ENCODE measurements at places on chromosomes 6 and 20. TPM values are rescaled to one million over a fixed set of nuclear protein-coding genes. Genes with fewer than 3 reads are reported as not detected.

- no peak for DNase-seq
These were observed 3.9 kb upstream of the PRDM13 start for GRCh38 chr6:99602520-99603420.

DNA sequence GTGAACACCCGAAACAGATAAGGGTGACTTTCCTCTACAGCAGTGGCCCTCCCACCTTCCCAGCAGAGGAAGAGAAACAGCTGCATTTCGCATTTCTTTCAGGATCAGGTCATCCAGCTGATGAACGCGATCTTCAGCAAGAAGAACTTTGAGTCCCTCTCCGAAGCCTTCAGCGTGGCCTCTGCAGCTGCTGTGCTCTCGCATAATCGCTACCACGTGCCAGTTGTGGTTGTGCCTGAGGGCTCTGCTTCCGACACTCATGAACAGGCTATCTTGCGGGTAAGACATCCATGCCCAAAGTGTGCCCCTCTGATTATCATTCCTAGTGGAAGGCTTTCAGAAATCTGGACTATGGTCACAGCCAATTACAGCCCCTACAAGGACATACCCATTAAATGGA is 27.8 kb upstream of the MROH8 start:
- DNase-seq: no peak

GRCh38 chr6:87078983-87079616 is 15.8 kb downstream of the CGA start:
- DNase-seq: no peak

DNA sequence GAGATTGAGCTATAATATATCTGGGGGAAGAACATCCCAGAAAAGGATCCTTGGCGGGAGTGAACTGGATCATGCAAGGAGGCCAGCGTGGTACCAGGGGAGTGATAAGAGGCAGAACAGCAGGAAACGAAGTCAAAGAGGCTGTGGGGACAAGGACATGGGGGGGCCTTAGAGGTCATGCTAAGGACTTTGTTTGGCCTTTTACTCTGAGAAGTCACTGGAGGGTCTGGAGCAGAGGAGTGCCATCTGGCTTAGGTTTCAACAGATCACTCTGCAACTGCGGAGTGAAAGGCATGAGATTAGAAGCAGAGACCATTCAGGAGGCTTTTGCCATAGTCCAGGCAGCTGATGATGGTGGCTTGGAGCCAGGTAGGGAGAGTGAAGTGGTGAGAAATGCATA is 24.3 kb downstream of the MRAP2 start:
- DNase-seq: no peak

GRCh38 chr6:47729019-47729418 is 30.6 kb downstream of the ADGRF4 start:
- DNase-seq: no peak

- DNase-seq: no peak
These were observed 1085.6 kb downstream of the KHDRBS2 start for GRCh38 chr6:61200444-61200843.

- no peak for DNase-seq
These were observed 377.0 kb downstream of the CDH4 start for GRCh38 chr20:61628901-61629601.

DNA sequence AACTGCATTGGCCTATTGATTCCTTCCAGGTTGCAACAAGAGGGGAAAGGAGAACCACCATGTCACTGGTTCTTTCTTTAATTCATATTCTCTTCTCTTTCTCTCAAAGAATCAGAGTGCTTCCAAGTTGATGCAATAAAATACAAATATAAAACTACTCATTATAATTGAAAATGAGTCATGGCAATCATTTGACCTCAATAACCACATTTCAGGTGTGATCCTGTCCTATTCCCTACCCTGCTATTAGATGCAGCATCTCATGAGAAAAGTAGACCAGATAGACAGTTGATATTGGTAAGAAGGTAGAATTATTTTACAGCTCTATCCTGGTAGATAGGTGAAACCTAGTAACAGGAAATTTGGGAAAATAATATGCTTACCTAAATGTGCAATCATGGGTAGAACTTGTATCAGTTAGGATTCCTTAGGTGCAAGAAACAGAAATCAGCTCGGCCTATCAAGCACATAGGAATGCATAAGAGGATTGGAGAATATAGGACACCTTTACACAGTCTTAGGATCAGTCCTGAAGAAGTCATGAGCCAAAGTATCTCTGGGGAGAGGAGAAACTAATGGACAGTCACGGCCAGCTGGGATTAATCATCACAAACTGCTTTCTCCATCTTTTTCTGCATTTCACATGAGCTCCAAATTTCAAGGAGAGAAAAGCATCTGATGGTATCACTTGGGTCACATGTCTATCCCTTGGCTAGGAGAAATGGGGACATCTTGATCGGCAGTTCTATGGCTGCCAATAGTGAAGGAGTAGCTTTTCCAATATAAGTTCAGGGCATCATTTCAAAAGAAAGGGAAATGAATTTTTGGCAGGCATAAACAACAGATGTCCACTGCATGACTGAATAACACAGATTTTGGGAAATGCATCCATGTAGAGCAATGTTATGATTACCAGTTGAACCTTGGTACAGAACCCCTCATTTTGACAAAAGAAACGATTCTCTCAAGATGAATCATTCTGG is 19.3 kb upstream of the RNF146 start:
- DNase-seq: no peak

DNA sequence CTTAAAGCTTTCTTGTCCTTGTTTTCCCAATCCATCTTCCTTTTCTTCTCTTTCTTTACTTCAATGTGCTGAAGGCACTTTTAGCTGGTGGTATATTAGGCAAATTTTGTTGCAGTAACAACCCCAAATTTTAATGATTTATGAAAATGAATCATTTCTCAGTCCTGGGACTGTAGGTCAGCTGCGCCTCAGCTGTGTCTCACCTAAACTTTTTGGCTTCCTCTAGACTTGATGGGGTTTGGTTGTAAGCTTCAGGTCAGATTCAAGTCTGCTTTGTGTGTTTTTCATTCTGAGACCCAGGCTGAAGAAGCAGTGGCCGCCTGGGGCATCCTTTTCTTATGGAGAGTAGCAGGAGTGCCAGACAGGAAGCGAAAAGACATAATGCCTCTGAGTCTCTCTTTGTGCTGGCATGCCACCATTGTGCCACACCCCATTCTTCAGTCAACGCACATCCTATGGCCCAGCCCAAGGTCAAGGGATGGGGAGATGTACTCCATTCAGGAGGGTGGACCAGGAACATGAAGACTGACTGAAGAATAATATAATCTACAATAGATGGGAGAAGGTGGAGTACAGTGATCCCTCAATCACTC is 28.9 kb upstream of the CD83 start:
- no peak for DNase-seq

DNA sequence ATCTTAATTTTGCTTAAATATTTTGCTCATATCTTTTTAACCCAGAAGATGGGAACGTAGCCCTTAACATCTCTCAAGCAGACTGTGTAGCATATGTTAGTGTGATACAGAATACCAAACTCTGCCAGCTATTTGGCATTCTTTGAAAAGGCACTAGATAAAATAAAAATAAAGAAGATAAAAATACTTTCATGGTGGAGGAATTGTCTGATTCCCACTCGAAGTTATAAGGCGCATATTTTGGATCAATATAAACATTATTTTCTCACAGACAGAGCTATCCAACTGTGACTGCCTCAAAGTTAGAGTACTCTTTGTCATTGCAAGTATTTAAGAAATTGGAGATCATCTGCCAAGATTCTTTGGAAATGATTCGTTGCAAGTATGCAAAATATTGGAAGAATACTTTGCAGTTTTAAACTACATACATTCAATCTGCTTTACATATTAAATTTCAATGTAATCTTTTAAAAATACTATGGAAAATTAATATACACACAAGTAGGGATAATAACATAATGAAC is 10.8 kb upstream of the EEF1E1 start:
- no peak for DNase-seq

GRCh38 chr20:19934792-19935491 is 82.2 kb upstream of the NAA20 start:
- DNase-seq: no peak

DNA sequence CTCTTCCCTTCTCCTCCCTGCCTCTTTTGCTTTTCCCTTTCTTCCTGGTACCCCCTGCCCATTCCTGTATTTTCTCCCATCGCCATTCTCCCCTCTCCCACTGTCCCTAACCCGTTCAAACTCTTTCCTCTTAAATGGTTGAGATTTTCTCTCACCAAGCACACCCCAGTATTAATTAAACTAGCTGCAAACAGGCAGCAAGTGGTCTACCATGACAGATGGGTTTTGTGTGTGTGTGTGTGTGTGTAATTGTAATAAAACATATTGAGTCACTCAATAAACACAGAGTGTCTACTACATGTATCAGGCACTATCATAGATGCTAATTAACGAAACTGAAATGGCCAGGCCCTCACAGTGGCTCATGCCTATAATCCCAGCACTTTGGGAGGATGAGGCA is 6.7 kb downstream of the RAET1E start:
- no peak for DNase-seq

GRCh38 chr6:69732045-69732444 is 64.8 kb downstream of the LMBRD1 start:
- no peak for DNase-seq

DNA sequence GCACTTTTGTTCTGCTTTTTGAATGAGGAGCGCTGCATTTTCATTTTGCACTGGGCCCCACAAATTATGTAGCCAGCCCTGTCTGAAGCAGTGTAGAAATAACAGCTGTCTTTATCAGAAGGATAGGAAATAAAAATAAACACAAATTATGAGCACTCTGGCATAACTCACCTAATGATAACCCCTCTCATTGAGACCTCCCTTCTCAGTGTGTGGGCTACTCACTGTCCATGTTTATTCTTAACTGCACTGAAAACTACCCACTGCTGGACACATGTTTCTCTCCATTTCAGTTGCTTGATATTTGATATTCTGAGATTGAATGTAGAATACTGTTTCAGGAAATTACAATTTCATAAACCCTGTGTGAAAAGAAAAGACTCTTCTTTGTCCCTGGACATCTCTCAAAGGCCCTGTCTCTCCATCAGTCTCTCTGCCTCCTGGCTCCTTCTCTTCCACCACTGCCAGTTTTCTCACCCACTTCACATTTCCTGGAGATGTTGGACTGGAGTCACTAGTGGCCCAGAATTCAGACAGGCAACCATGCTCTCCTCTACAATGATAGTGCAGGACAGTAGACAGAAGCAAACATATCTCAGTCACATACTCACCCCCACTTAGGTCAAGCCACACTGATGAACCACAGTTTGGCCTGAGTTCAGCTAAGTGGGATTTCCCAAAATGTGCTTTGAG is 29.6 kb upstream of the SAYSD1 start:
- DNase-seq: no peak

GRCh38 chr20:24690408-24690807 is 221.0 kb downstream of the SYNDIG1 start:
- no peak for DNase-seq

GRCh38 chr6:129281168-129281796 is 398.3 kb downstream of the LAMA2 start:
- DNase-seq: no peak

- DNase-seq: no peak
These were observed 50.8 kb downstream of the BCAS4 start for GRCh38 chr20:50845566-50846215.

DNA sequence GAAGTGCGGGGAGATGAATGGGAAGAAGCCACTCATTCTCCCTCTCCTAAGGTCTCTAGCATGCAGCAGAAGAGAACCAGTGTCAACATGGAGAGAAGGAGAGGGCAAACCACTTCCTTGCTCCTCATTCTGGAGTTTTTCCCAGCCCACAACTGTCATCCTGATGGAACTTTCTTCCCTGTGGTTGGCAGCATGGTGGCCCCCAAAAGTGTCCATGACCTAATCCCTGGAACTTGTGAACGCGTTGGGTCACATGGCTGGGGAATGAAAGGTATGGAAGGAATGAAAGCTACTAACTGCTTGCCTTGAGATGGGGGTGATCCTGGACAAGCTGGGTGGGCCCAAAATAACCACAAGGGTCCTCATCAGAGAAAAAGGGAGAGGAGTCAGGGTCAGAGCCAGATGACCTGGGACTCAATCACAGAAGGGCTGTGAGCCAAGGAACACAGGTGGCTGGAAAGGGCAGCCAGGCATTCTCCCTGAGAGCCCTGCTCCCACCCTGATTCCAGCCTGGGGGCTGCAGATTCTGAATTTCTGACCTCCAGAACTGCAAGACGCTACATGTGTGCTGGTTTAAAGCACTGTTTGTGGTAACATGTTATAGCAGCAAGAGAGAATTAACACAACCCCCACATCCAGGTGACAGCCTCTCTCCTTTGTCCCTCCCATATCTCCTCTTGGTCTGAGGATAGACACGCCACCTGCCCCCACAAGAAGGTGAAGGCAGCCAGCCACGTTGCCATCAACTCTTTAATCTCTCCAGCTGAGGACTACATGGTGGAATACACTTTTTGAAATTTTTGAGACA is 63.2 kb downstream of the PYGB start:
- no peak for DNase-seq

- no peak for DNase-seq
These were observed 54.7 kb downstream of the PHF20 start for GRCh38 chr20:35826397-35826998.

GRCh38 chr6:21971541-21971940 is 325.3 kb downstream of the PRL start:
- DNase-seq: no peak

DNA sequence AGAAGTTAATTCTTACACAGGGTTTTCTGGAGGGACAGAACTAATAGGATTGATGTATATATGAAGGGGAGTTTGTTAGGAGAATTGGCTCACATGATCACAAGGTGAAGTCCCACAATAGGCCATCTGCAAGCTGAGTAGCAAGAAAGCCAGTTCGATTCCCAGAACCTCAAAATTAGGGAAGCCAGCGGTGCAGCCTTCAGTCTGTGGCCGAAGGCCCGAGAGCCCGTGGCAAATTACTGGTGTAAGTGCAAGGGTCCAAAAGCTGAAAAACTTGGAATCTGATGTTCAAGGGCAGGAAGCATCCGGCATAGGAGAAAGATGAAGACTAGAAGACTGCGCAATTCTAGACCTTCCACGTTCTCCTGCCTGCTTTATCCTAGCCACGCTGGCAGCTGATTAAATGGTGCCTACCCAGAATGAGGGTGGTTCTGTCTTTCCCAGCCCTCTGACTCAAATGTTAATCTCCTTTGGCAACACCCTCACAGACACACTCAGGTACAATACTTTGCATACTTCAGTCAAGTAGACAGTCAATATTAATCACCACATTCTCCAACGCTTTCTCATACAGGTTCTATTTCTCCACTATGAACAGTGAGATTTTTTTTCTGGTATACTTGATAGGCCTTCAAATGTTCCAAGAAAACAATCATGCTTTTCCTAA is 357.0 kb downstream of the LAMA2 start:
- DNase-seq: no peak

GRCh38 chr20:8183526-8183925 is 51.5 kb downstream of the PLCB1 start:
- no peak for DNase-seq

ECT2L gene
- not detected for total RNA-seq

FAM83B gene
- total RNA-seq: under 0.01 TPM

C6orf163 gene
- 0.81 TPM for total RNA-seq

XPO5 gene
- 24.2 TPM for total RNA-seq

SOX4 gene
- 90.2 TPM for total RNA-seq

PLA2G7 gene
- total RNA-seq: not detected

LY6G6D gene
- total RNA-seq: 1.6 TPM

VGLL2 gene
- total RNA-seq: not detected

BTN1A1 gene
- not detected for total RNA-seq

GMNN gene
- total RNA-seq: 13.5 TPM

SLC2A10 gene
- total RNA-seq: 5.1 TPM

RFX6 gene
- total RNA-seq: not detected

Data from hematopoietic multipotent progenitor cell (in vitro differentiated cells).